Activated CD4-positive, alpha-beta memory T cell treated with anti-CD3 and anti-CD28 coated beads for 36 hours (primary cell): ENCODE measurements at places on chromosomes 11 and 22. TPM values are rescaled to one million over a fixed set of nuclear protein-coding genes. Genes with fewer than 3 reads are reported as not detected.

DNA sequence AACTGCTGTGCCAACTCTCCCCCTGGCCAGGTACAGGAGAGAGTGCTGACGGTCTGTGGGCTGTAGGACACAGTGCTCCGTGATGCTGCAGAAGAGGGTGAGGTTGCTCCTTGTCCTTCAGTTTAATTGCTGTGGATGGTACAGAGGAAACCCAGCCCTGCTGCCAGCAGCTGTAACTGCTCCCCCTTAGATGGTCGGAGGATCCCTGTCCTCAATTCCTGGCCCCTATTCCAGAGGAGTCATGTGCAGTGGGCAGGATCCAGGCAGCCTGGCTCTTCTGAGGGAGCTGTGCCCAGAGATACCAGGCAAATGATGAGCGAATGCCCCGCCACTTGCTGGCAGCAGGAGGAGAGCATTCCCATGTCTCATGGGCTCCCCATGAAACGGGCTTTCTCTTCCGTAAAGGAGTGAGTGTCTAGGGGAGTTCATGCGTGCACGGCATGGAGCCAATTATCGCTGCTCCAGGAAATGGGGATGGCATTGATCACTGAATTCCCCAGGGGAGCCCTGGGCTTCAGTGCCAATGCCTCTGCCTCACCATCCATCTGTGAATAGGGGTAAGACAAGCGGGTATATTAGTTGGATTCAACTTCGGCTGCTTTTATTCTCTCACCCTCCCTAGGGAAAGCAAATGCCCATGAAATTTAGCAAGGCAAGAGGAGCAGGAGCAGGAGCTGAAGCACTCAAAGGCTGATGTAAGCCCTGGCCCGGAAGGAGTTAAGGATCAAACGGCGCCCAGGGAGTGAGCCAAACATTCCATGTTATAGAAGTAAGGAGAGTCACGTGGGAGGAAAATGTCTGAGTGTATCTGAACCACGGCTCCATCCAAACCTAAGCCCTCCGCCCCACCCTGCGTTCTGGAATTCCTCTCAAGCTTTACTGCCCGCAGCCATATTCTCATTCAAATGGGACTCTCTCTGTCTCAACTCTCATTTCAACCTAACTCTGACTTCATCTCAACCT, 51.0 kb upstream of the CSNK2A3 start:
- no peak for DNase-seq

DNA sequence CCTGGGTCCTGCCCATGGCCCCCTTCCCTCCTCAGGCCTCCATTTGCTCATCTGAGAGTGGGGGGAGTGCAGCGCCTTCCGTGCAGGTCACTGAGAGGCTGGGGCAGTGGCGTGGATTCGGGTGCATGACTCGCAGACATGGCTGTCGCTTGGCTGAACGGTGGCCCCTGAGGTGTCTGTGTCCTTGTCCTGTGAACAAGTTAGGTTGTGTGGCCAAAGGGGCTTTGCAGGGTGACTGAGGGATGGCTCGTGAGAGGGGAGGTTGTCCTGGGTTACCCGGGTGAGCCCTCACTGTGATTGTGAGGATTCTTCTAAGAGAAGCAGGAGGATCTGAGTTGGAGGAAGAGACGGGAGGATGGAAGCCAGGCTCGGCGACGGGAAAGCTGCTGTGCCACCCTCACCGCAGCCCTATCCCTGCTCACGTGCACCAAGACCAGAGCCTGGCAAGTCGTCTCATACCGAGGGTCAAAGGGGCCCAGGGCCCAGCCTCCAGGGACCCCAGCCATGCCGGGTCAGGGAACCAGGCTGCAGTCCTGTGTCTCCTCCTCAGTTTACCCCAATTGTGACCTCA, 79.1 kb downstream of the KCNQ1 start:
- peak; percentile 5 for DNase-seq

- DNase-seq, result no peak
Observed at GRCh38 chr22:21103633-21104032, 57.9 kb downstream of the LRRC74B start.

DNA sequence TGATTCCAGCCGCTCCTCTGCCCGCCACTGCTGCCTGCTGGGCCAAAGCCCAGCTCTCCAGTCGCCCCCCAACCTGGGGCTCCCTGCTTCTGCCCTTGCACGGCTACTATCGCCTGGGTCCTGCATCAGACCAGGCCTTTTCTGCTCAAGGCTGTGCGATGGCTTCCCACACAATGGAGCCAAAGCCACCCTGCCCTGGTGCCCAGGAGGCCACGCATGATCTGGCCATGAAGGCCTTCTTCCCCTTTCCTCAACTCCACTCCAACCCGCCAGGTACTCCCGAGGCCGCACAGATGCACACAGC, 45.8 kb downstream of the SGSM3 start:
- DNase-seq, result no peak

DNA sequence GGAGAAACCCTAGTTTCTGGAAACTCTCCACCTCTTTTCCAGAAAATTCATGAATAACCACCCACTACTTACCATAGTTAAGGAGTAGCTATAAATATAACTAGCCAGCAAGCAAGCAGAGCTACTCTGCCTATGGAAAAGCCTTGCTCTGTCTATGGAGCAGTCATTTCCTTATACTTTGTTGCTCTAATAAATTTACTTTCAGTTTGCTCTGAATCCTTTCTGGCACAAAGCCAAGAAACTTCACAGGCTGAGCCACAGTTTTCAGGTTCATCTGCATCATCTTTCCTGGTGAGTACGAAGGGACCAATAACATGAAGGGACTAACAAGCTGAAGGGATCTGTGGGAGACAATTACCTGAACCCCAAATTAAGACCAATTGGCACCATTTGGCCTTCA, 4.6 kb downstream of the OR4C45 start:
- DNase-seq, result no peak

DNA sequence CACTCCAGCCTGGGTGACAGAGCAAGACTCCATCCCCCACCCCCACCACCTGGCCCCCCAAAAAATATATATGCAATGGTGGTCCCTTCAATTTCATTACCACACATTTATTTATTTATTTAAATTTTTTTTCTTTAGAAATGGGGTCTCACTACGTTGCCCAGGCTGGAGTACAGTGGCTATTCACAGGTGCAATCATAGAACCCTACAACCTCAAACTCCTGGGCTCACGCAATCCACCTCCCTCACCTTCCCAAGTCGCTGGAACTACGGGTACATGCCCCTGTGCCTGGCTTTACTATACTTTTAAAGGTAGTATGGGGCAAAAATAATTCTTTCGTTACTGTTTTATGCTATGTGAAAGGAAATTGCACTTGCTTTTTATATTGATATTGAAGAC, 50.9 kb upstream of the EP300 start:
- DNase-seq, result no peak

- DNase-seq, result peak; percentile 42
Observed at GRCh38 chr11:116986521-116987105, 111.6 kb downstream of the SIK3 start.

The SCGB1D4 gene
- not detected for total RNA-seq

DNA sequence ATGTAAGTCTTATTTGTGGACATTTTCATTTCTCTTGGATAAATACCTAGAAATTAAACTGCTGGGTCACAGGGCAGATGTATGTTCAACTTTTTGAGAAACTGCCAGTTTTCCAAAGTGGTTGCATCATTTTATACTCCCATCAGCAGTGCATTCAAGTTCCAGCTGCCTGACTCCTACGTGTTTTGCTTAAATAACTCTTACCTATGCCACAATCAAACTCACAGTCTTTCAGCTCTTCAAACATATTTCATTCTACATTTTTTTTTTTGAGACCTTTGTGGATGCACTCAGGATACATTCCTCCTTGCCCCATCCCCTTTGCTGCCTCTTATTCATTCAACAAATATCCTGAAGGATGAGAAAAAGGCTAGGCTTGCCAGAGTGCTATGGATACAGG, 9.2 kb downstream of the TCF20 start:
- DNase-seq, result no peak

GRCh38 chr22:45262931-45263462, 21.8 kb upstream of the UPK3A start:
- no peak for DNase-seq

- peak; percentile 26 for DNase-seq
Observed at GRCh38 chr22:41976961-41977566, 7.8 kb downstream of the SEPTIN3 start.

GRCh38 chr11:32312865-32313403, 122.4 kb downstream of the WT1 start:
- DNase-seq, result peak; percentile 68

DNA sequence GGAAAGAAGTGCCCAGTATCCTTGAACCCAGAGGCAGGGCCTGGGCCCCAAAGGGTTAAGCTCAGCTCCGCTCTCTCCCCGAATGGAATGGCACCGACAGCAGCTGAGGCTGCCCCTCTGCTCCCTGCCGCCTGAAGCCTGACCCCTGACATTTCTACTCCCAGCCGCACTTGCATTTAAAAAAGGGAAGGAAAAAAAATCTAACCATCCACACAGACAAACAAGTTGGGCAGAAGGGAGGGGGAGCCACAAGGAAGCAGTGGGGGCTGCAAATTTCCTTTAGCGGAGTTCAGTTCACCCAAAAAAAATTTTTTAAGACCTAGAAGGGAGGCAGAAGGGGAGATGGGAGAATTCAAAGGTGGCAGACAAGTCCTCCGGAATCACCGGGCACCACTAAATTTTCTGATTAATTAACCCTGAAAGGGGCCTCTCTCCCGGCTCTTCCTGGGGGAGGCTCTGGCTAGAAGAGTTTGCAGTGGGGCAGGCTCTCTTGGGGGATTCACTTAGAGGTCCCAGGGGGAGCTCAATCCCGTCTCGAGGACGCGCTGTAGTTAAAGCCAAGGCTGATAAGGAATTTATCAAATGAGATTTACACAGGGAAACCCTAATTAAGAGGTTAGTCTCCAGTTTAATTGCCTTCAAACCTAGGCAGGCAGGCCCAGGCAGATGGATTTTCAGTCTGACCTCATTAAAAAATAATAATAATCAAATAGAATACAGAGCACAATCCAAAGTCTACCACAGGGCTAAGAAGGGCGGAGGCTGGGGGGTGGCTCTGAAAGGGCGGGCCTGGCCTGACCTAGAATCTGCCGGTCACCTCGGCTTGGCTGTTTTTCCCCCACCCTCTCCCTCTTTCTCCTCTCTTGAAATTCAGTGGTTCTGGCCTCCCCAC, 25.6 kb downstream of the MN1 start:
- DNase-seq, result no peak

GRCh38 chr11:119099711-119100110, 1.9 kb downstream of the DPAGT1 start:
- no peak for DNase-seq

DNA sequence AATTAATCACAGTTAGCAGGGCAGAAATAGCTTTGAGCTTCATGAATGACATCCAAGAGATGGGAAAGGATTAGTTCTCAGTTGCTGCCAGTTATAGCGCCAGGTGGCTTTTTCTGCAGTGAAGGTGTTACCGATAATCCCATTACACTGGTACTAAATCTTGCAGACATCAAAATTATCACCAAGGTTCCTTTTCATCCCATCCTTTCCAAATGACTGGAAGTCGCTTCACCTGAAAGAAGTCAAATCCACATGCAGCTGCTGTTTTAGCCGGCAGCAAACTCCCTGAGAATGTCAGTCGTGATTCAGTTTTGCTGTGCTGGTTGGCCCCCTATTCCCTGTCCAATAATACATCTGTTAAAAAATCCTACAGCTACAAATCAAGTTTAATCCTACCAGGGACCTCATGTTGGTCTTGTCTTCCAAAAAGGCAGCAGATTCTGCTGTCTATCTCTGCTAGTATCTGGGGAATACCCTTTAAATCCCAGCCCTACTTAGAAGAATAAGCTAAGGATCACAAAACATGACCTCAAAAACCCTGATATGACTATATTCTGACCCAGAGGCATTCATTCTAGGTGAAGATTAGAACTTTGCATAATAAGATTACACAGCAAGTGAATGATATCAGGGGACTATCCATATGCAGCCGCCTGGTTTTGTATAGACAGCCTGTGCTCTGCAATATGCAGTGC, 31.7 kb downstream of the IMMP1L start:
- DNase-seq, result no peak

GRCh38 chr11:26321516-26321915, 10.4 kb upstream of the ANO3 start:
- DNase-seq, result no peak

The SGSM1 gene
- 0.29 TPM for total RNA-seq

The RNF215 gene
- total RNA-seq, result 8.8 TPM

The PLEKHB1 gene
- 16.0 TPM for total RNA-seq

The SMIM38 gene
- 1.5 TPM for total RNA-seq

DNA sequence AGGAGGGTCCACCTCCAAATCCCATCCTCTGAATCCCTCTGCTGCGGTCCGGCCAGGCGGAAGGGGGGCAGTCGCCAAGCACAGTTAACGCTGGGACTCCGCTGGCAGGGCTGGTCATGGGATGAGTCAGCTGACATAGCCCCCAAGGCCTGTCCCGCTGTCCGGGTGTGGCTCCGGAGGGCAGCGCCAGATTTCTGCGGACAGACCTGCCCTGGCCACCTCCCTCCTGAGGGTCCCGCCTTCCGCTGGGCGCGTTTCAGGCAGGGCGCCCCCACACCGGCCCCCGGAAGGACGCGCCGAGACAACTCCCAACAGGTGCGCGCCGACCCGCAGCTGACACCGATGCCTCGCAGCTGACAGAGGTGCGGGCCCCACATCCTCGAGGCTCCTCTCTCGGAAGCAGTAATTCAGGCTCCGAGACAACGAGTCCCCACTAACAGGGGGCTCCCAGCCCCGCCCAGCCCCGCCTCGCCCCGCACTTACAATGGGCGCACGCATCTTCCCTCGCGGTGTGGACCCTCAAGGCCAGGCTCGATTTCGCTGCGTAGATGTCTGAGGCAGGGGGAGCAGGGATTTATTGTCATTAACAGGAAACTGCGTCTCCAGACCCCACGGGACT, 607 bp downstream of the PLAAT3 start:
- DNase-seq, result peak; percentile 58

- no peak for DNase-seq
Observed at GRCh38 chr11:112565551-112565950, 304.9 kb upstream of the PLET1 start.
